Body of pancreas (tissue), 4 donors: ENCODE measurements at places on chromosomes 13 and 19.
A peak's percentile ranks its signal among the peaks of the same experiment; 100 is the strongest.

- DNase-seq: no peak
Observed at GRCh38 chr19:39130337-39131254, 5.0 kb downstream of the PAK4 start.

DNA sequence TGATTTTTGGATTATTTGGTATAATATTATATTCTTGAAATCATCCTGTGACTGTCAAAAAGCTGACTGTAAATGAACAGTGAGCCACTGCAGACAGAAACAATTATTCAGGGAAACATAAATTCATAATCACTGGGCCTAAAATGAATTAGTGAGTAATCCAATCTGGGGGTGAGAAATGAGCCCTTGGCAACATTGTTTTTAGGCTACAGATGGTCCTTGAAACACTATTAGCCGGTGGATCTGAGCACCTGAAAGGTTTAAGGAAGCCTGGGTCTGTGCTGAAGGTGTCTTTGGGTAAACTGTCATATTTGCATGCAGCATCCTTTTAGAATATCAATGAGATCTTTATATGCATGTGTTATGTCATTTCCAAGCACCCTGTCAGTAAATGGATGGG lies 290.7 kb downstream of the ATP8A2 start:
- DNase-seq: no peak

DNA sequence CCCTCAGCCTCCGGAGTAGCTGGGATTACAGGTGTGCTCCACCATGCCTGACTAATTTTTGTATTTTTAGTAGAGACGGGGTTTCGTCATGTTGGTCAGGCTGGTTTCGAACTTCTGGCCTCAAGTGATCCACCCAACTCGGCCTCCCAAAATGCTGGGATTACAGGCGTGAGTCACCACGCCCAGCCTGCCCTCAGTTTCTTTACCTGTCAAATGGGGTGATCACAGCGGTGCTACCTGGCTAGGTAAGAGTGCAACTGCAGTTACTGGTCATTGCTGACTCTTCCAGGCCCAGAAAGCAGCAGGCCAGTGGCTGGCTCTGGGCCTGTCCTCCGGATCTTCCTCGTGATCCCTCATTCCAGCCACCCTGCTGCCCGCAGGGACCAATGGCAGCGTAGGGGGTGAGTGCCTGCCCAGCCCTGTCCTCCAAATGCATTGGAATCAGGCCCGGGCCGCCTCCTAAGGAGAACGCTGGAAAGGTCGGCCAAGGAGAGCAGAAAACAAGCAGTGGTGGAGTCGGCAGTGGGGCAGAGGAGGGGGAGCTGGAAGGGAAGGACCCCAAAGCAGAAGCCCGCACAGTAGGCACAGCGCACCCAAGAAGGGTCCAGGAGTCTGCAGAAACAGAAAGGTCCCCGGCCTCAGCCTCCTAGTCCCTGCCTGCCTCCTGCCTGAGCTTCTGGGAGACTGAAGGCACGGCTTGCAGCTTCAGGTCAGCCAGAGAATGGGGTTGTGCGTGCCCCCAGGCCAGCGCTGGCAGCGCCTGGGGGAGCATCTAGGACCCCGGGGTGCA lies 1.8 kb upstream of the SLC27A1 start:
- peak; percentile 51 for DNase-seq

GRCh38 chr19:46731007-46731501 lies 14.1 kb upstream of the PRKD2 start:
- DNase-seq: no peak

DNA sequence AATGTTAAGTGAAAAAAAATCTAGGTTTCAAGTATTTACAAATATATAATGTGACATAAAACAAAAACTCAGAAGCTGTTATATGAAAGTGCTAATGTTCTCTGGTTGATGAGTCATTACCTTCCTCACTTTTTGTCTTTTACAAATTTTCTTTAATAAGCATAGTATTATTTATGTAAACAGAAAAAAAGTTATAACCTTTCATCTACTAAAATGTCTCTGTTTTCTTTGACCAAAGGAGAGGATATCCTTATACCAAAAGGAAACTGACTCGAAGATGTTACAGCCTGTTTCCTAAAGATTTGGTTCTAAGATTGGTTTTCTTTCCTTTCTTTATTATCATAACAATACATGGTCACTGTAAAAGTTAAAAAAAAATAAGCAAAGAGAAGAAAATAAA lies 38.0 kb downstream of the RCBTB2 start:
- no peak for DNase-seq

- DNase-seq: no peak
Observed at GRCh38 chr13:112058519-112058873, 8.5 kb upstream of the SOX1 start.

- no peak for DNase-seq
Observed at GRCh38 chr19:1872807-1873523, 9.6 kb upstream of the KLF16 start.

- DNase-seq: no peak
Observed at GRCh38 chr13:111908361-111908760, 158.6 kb upstream of the SOX1 start.

GRCh38 chr19:662207-662961 lies 630 bp downstream of the RNF126 start:
- DNase-seq: peak; percentile 77

DNA sequence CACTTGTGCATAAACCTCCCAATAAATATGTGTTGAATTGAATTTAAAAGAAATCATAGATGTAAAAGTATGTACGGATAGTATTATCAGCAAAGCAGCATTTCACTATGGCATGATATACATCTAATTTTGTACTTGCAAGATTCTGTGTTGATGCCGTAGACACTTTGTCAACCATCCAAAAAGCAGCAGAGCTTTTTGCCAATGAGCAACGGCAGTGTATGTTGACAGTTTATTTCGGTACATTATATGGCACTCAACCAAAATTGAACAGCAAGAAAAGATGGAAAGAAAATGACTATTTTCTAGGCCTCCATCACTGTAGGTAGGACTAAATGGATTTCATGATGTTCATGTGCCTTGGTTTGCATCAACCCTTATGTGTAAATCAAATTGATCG lies 543.7 kb downstream of the DACH1 start:
- no peak for DNase-seq

GRCh38 chr13:113616991-113617749 lies 32.6 kb downstream of the TFDP1 start:
- DNase-seq: peak; percentile 23

DNA sequence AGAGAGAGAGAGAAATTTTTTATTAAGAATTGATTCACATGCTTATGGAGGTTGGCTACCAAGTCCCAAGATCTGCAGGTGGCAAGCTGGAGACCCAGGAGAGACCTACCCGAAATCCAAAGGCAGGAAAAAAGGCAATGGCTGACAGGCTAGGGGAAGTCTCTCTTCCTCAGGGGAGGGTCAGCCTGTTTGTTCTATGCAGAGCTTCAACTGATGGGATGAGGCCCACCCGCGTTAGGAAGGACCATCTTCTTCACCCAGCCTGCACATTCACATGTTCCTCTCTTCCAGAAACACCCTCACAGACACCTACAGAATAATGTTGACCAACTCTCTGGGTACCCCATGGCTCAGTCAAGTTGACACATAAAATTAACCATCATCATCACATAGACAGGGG lies 65.3 kb upstream of the SERP2 start:
- DNase-seq: no peak
